ENCODE measurements at places on chromosomes 1 and 21. TPM values are rescaled to one million over a fixed set of nuclear protein-coding genes. Genes with fewer than 3 reads are reported as not detected.

DNA sequence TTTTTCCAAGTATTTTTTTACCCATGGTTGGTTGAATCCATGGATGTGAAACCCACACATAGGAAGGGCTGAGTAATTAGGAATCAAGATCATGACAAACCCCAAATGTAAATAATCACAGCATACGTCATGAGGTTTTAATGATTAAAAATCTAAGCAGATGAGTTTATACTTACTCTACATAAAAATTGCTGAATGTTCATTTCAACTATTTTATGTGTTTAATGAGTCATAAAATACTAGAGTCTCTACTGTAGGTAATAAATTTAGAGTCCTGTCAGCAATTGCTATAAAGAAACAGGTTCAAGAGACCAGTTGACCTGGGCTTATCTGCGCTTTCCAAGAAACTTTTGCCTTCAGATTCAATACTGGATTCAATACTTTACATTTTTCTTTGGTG is 18.2 kb downstream of the CTH start:
- no peak for DNase-seq

RGS16 gene
- total RNA-seq, result 10.3 TPM

EPHA2 gene
- 62.2 TPM for total RNA-seq

DNA sequence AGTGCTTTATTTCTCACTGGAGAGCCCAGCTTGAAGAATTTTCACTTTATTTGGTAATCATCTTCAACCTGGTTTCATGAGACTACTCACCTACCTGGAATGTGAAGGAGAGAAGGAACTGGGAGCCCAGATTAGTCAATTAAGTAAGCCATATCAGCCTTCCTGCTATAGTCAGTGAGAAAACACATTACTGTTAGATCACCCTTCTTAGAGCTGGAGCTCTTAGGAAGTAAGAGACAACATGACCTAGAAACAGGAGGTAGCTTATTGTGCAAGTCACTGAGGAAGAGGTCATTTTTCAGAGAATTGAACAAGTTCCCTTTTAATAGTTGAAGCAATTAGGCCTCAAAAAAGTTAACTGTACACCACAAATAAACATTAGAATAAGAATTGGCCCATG is 49.2 kb upstream of the TEKT2 start:
- DNase-seq, result no peak

TSPAN2 gene
- total RNA-seq, result 14.0 TPM

DNA sequence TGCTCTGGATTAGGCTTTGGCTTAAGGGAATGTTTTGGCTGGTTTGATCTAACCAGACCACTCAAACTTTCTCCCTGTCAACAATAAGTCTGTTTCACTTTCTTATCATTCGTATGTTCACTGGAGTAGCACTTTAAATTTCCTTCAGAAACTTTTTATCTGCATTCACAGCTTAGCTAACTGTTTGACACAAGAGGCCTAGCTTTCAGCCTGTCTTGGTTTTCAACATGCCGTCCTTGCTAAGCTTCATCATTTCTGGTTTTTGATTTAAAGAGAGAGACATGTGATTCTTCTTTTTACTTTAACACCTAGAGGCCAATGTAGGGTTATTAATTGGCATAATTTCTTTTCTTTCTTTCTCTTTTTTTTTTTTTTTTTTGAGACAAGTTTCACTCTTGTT is 14.9 kb upstream of the CYB5R1 start:
- no peak for DNase-seq

- no peak for DNase-seq
Observed at GRCh38 chr1:61481315-61481715, 243.6 kb downstream of the TM2D1 start.

GRCh38 chr21:25964015-25964414 is 206.6 kb downstream of the APP start:
- DNase-seq, result no peak

ELAPOR1 gene
- total RNA-seq, result 18.8 TPM

Measured in tongue (tissue), 3 donors.